Foreskin keratinocyte (primary cell): ENCODE measurements at places on chromosomes 5 and 9. TPM values are rescaled to one million over a fixed set of nuclear protein-coding genes. Genes with fewer than 3 reads are reported as not detected.

OCLN gene
- polyA plus RNA-seq: 0.73 and 0.78 TPM in 2 replicates

TMEM141 gene
- polyA plus RNA-seq: 175 and 181 TPM in 2 replicates

GPX3 gene
- polyA plus RNA-seq: 12.7 and 26.6 TPM in 2 replicates

GRCh38 chr9:132509928-132510874 is 72.2 kb upstream of the BARHL1 start:
- no peak for DNase-seq

- DNase-seq: no peak
Observed at GRCh38 chr5:140018096-140018481, 25.0 kb downstream of the NRG2 start.

DNA sequence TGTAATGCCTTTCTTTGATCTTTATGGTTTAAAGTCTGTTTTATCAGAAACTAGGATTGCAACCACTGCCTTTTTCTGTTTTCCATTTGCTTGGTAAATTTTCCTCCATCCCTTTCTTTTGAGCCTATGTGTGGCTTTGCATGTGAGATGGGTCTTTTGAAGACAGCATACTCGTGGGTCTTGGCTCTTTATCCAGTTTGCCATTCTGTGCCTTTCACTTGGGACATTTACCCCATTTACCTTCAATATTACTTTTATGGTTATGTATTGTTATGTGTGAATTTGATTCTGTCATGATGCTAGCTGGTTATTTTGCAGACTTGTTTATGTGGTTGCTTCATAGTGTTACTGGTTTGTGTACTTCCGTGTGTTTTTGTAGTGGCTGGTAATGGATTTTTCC is 59.2 kb downstream of the YTHDC2 start:
- DNase-seq: no peak

GRCh38 chr9:2053883-2054845 is 39.0 kb downstream of the SMARCA2 start:
- DNase-seq: no peak

GRCh38 chr9:132410642-132411041 is 631 bp downstream of the CFAP77 start:
- DNase-seq: no peak
